ENCODE measurements at places on chromosomes 1 and 21.

GRCh38 chr1:198913667-198914066, 274.8 kb downstream of the PTPRC start:
- no peak overlapping the region for H3K27ac ChIP-seq
- peaks cover 73% of the 10 kb centered on the region for H3K36me3 ChIP-seq
- H3K4me1 ChIP-seq, result peaks cover 20% of the 10 kb centered on the region
- H3K4me3 ChIP-seq, result no peak overlapping the region
- no peaks in the 10 kb centered on the region for H3K27me3 ChIP-seq

GRCh38 chr1:117363571-117364048, 3.6 kb upstream of the MAN1A2 start:
- H3K4me1 ChIP-seq, result peaks cover 5% of the 10 kb centered on the region
- H3K27me3 ChIP-seq, result no peaks in the 10 kb centered on the region
- no peak for DNase-seq

DNA sequence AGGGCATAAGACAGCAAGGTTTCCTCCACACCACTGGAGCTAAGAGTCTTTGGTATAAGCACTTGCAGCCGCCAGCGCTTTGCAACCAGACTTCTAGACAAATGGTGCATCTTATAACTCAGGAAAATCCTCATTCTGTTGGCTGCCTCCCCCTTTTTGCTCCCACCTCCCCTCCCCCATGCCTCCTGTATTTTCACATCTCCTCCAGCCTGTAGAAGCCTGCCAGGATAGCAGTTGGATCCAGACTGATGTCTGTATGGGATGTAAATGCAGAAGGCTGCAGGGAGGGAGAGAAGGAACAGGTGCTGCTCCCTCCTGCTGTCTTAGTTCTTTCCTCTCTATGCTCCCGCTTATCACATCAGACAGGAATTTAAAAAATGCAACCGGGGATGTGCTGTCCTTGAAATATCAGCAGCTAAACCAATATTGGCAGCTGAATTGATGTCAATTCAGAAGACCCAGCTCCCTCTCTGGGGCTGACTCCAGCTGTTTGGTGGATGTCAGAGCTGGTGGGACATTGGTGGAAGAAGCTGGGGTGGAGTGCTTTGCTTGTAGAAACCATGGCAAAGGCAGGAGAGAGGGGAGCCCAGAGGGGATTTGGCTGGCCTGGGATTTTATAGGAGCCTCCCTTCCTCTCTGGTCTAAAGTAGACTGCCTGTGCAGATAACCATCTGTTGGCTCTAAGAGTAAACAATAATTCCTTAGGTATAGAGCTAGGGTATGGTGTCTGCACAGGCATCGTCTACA, 53.5 kb downstream of the NFASC start:
- peaks cover 52% of the 10 kb centered on the region for H3K27me3 ChIP-seq
- H3K4me3 ChIP-seq, result no peak overlapping the region
- no peaks in the 10 kb centered on the region for H3K36me3 ChIP-seq
- no peak overlapping the region for H3K27ac ChIP-seq

- no peaks in the 10 kb centered on the region for H3K36me3 ChIP-seq
- H3K4me3 ChIP-seq, result no peak overlapping the region
- no peaks in the 10 kb centered on the region for H3K27me3 ChIP-seq
- DNase-seq, result peak; percentile 24
Measured at GRCh38 chr1:185652348-185652747, 81.8 kb upstream of the HMCN1 start.

GRCh38 chr1:40794974-40795715, 11.6 kb downstream of the KCNQ4 start:
- H3K27me3 ChIP-seq, result no peaks in the 10 kb centered on the region
- no peaks in the 10 kb centered on the region for H3K36me3 ChIP-seq
- H3K4me1 ChIP-seq, result peaks cover 56% of the 10 kb centered on the region
- peak; percentile 63 for DNase-seq
- no peak overlapping the region for H3K4me3 ChIP-seq
- peak overlapping the region; percentile 64 for H3K27ac ChIP-seq

GRCh38 chr1:89274411-89274857, 1.8 kb upstream of the GBP5 start:
- DNase-seq, result peak; percentile 32
- peak overlapping the region; percentile 41 for H3K27ac ChIP-seq
- no peak overlapping the region for H3K4me3 ChIP-seq
- H3K36me3 ChIP-seq, result no peaks in the 10 kb centered on the region

Measured in thymus (tissue), 14 donors.